ENCODE measurements at places on chromosomes 4 and X. TPM values are rescaled to one million over a fixed set of nuclear protein-coding genes. Genes with fewer than 3 reads are reported as not detected.

The MTMR8 gene
- polyA plus RNA-seq: not detected

DNA sequence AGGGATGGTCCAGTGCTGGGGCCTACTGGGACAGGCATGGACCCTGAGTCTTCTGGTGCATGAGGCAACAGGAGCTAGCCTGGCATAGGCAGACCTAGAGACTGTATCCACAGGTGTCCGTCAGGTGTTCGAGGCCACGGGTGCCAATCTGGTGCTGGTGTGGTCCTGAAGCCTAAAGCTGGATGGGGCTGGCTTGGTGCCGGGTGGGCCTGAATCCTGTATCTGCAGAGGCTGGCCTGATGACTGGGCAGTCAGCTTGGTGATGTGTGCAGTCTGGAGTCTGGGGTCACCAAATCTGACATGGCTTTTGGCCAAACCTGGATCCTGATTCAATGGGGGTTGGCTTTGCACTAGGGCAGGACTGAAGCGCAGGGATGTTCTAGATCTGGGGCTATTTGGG lies 269.8 kb upstream of the GRIA3 start:
- no peak for DNase-seq

The TREX2 gene
- 0.17 TPM for polyA plus RNA-seq

- no peak for DNase-seq
Measured at GRCh38 chr4:124157396-124158083, 555.0 kb downstream of the ANKRD50 start.

DNA sequence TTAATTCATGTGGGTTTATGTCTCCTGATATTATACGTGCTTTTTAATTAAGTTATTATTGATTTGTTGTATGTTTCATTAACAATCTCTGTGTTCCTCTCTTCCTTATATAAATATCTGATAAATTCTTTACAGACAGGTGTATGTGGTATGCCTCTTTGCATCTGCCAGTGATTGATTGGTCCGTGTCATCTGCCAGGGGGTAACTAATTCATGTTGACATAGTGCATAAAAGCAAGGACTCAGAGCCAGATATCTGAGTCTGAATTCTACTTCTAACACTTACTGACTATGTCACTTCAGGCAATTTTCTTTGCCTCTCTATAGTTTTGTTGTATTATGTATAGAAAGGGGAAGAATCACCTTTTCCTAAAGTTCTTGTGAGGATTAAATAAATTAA lies 5.2 kb upstream of the AMBN start:
- DNase-seq: no peak

The GLOD5 gene
- polyA plus RNA-seq: 1.3 TPM

- no peak for DNase-seq
Measured at GRCh38 chr4:139017861-139018260, 2.3 kb downstream of the NOCT start.

DNA sequence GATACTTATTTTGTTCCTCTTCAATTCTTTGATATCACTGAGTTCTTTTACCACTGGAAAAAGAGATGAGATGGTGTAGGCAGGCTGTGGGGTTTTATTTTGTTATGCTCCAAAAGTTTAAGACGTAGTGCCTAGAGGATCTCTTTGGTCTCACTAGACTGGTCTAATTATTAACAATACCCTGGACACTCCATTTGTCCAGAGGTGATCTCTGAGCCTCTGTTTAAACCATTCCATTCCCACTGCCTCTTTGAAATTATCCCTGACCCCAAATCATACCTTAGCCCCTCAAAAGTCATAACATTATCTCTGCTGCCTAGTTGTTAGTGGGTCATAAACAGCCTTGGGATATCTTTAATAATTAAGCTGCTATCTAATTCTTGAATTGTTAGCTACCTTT lies 24.2 kb downstream of the SMPX start:
- no peak for DNase-seq

- DNase-seq: no peak
Measured at GRCh38 chr4:182418054-182418734, 175.0 kb downstream of the TENM3 start.

- DNase-seq: no peak
Measured at GRCh38 chr4:119029847-119030535, 105.6 kb upstream of the MYOZ2 start.

The RASL11B gene
- 0.12 TPM for polyA plus RNA-seq

- no peak for DNase-seq
Measured at GRCh38 chrX:35711281-35711680, 86.9 kb upstream of the MAGEB16 start.

The FHDC1 gene
- 0.15 TPM for polyA plus RNA-seq

DNA sequence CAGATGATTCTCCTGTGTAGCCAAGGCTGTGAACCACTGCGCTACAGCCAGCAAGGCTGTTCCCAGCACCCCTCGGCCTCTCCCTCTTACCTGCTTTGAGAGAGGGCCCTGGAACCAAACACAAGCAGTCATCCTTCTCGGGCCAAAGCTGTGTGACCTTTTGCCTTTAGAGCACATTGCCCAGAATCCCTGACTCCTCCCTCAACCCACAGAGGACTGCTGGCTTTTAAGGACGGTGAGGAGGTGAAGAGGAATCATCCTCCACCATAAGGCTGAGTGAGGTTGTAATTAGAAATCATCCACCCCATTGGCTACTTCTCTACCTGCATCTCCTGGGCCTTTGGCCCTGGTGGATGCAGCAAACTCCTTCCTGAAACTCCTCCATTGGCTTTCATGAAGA lies 93.6 kb upstream of the PJA1 start:
- DNase-seq: no peak
